ENCODE measurements at places on chromosomes 6 and 20.
A peak's percentile ranks its signal among the peaks of the same experiment; 100 is the strongest.

DNA sequence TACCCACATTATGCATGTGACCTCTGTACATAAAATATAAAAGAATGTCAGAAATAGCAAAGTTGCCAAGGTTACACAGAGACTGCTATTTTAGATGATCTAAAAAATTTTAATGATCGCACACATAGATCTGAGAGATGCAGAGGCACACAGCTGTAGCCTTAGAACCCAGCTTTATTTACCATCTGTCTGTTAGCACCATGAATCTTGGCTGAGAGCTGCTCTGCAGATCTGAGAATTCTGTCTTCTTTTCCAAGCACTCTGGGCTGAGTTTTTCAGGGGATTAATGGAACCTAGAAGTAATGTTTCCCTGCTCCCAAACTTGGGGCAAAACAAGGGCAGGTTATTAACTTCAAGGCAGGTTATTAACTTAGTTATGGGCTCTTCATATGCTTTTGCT, 248.7 kb upstream of the JAG1 start:
- no peak for DNase-seq

DNA sequence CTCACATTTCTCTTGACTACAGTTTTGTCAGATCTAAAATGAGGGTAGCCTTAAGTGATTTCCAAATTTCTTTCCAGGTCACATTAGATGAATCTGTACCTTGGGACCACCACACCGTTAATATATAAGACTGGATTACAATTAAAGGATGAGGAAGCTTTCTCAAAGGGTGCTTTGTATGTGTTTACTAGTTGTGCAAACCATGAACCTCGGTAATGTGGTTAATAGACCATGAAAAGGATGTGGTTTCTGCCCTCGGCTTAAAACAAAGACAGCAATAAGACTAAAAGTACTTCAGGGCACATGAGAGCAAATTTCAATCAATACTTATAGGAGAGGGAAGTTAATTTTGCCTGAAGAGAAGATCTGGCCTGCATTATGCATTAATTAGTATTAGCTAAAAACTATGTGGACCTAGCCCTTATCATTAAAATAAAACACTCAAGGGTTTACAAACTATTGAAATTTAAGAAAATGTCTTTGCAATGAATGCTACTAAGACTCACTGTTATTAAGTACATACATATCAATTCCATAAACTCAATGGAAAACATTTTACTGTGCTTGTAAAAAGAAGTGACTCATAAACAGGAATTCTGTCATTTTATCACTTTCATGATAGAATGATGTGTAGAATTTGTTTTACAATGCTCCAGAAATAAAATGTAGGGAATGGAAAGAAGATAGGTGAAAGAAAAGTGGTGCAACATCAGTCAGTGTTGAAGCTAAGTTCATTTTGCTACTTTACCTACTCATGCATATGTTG, 936 bp upstream of the TMX4 start:
- no peak for DNase-seq

DNA sequence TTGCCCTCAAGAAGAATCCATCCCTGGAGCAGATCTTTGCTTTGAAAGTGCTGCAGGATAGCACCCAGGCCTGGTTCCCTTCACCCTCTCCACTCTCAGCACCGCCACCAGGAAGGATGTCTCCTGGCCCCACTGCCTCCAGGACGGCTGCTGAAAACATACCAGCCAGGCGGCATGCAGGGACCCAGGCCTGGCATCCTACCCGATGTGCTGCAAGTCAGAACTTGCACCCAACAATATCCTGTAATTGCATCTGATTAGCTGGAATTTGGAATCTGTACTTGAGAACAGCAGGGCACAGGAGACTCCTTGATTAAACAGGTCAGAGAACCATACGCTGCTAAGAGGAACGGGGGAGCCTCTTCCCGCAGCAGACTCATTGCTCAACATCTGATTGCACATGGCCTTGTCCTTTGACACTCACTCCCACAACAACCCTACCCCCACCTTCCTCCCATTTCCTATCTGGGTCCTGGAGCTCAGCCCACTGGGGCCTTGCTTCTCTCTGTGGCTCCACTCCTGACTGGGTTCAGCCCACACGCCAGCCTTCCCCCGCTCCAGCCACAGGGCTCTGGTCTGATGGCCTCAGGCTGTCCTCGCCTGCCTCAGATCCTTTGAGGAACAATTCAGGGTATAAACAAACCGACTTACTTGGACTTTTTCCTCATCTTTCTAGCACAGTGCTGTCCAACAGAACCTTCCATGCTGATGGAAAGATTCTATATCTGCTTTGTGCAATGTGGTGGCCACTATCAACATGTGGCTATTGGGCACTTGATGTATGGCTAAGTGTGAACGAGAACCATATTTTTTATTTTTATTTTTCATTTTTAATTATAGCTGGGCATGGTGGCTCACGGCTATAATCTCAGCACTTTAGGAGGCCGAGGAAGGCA, 78.0 kb downstream of the FGD2 start:
- no peak for DNase-seq

DNA sequence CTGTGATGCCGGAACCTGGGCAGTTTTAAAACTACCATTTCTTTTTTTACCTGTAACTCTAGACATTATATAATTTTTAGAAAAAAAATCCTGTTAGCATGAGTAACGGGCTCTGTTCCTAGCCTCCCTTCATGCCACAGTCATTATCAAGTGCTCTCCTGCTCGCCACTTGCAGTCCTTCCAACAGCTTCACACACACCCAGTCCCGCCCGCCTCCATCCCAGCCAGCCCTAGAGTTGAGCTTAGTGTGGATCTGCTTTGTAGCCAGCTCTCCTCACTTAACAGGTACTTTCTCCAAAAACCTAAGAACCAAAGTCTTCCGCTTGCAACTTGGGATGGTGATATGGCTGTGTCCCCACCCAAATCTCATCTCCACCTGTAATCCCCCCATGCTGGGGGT, 51.5 kb downstream of the EZR start:
- DNase-seq: no peak

DNA sequence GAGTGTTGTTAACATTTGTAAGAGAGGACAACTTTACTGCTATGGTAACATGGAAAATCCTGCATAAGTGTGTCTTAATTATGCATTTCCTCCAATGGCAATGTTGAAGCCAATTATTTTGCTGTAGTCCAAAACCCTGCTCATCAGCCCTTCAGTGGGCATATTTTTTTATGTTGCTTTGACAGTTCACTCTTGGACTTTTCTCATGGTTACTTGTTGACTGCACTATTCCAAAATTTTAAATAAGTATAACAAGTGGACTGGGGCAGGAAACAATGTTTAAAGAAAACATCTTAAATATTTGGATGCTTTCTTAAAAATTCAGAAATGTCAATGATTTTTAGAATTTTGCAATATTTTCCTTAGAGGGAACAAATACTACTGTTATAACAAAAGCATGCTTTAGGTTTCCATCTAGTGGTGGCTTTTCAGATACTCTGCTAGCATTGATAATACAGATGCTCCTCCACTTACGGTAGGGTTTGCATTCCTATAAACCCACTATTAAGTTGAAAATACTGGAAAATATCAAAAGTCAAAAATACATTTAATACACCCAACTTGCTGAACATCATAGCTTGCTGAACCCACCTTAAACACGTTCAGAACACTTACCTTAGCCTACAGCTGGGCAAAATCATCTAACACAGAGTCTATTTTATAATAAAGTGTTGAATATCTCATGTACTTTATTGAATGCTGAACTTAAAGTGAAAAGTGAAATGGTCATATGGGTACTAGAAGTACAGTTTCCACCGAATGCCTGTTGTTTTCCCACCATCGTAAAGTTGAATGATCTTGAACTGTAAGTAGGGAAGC, 86.4 kb downstream of the ADGRG6 start:
- DNase-seq: no peak

GRCh38 chr20:1266167-1266973, at the start of gene SNPH:
Gene SNPH, plus strand, starts transcription at chr20:1266294. Its CDS starts 29,946 bp downstream, at chr20:1296240.
- DNase-seq: peak; percentile 81
